Dorsolateral prefrontal cortex (tissue), 122 donors: ENCODE measurements at places on chromosomes 4 and X. TPM values are rescaled to one million over a fixed set of nuclear protein-coding genes. Genes with fewer than 3 reads are reported as not detected.

DNA sequence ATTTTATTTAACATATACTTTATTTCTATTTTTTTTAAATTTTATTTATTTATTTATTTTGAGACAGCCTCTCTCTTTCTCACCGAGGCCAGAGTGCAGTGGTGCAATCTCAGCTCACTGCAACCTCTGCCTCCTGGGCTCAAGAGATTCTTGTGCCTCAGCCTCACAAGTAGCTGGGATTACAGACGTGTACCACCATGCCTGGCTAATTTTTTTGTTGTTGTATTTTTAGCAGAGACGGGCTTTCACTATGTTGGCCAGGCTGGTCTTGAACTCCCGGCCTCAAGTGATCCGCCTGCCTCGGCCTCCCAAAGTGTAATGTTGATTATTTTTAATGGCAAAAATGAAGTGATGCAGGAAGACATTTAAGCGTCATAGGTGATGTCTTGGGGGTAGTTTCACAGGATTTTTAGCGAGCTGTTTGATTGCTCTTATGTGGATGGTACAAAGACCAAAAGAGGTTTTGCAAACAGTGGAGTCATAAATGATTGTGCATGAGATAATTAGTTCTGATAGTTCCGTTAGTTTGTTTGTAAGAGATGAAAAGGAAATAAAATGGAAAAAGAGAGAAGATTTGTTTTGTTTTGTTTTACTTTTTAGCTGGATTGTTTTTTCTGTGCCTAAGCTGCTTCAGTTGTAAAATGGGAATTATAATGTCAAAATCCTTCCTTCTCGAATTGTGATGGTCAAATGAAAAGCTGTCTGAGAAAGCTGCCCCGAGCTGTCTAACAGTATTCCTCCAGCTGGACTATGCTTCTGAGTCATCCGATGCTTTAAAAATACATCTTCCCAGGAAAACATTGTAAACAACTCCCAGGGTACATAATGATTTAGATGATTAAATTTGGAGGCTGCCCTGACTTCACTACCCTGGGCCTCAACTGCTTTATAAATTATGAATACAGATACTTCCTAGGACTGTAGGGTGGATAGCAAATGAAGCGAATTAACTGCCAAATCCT, 14.7 kb downstream of the RHOH start:
- DNase-seq, result no peak

DNA sequence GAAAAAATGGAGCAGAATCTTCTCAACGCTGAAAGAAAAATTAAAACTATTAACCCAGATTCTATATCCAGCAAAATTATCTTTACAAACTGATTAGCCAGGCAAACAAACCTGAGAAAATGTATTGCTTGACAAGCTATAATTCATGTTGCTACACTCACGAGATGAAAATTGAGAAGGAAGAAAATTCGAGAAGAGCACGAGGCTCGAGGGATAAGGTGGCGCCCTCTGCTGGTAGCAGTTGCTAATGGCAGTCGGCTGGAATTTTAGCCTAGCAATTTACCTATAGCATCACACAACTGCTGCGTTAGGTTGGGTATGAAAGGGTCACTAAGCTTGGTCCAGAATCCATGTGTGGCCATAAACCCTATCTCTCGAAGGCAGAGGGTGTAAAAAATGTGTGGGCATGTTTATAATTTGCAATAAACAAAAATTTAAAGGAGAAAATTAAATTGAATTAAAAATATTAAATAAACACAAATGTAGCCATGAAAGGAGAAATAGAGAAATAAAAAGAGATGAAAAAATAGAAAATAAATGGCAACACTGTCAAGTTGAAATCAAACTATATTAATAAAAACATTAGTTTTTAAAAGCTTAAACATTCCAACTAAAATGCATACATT, 126.6 kb downstream of the PPP4R3C start:
- DNase-seq, result peak; percentile 4

DNA sequence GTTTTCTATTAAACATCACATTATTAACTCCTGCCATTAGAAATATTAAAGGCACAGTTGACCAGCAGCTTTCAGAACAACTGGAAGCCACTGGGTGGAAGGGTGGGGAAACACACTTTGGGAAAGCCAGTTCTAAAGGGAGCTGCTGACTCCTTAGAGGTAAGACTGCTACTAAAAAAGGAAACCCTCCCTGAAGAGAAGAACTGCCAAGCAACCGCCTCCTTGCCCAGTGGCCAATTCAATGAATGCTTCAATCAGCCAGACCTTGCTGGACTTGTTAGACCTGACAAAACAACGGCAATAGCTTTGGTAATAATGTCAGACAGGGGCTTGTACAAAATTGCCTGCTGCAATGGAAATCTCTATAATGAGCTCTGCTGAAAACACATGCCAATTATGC, 15.6 kb downstream of the OPHN1 start:
- DNase-seq, result no peak

DNA sequence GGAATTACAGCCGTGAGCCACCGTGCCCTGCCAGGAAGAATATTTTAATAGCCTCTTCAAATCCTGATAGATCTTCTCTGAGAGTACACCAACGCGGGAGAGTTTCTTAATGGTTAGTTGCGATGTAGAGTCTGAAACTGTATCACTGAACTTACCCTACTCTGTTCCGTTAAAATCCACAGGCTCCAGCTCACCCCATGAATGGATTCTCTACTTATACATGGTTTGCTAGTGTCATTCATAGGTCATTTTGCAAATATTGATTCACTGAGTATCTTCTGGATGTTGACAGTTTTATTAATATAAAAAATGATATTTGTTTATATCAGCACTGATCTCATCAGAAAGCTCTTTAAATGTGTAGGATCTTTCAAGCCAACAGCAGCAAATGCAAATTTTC, 99.9 kb downstream of the FAM193A start:
- no peak for DNase-seq

- peak; percentile 14 for DNase-seq
Measured at GRCh38 chr4:95165926-95166524, 382.7 kb downstream of the UNC5C start.

DNA sequence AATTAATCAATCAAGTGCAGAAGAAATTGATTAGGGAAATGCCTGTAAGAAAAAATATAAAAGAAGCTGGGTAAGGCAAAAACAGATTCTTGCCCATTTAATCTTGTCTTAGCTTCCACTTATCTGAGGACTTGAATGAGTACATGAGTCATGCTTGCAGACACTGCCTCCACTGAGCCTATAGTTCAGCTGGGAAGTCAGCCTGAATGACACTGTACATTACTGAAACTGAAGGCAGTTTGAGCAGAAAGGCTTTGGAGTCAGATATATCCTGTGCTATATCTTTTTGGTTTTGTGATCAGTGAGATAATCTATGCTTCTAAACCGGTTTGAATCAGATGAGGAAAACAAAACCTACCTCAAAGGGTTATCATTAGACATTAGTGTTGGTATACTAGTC, 61.3 kb downstream of the NUDT11 start:
- DNase-seq, result no peak

- no peak for DNase-seq
Measured at GRCh38 chr4:184328022-184328736, 110.5 kb upstream of the ENPP6 start.

DNA sequence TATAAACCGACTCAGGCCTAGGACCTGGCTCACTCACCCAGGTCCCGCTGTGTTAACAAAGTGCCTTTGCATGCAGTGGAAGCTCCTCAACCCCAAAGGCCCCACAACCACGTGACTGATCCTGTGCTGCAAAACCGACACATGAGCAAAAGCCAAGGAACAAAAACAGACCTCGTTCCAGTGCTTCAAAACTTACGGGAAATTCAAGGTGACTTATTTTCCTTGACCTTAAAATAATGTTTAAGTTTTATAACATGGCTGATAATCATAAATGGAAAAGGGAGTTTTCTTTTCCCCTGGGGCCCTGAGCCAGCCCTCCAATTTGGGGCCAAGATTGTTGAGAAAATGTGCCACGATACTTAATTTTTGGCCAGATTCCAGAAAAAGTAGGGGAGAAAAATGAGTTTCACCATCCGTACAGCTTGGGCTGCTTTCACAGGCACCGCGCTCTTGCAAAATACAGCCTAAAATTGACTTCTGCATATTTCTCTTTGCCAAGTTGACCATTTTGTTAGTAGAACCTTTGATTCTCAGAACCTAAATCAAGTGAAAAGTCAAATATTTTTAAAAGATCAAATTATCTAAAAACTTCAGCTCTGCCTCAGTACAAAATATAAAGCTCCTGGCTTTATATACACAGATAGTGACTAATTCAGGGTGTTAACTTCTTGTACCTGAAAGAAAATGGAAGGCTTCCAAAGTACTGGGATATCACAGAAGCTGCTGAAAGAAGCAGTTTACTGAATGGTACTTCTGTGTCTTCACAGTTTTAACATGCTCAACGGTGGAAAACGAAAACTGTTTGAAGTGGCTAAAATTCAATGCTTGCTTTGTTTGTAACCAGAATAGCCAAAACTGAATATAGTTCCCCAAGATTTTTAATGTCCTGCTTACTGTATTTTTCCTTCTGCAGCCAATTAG, 93.8 kb downstream of the APBB2 start:
- DNase-seq, result peak; percentile 46

DNA sequence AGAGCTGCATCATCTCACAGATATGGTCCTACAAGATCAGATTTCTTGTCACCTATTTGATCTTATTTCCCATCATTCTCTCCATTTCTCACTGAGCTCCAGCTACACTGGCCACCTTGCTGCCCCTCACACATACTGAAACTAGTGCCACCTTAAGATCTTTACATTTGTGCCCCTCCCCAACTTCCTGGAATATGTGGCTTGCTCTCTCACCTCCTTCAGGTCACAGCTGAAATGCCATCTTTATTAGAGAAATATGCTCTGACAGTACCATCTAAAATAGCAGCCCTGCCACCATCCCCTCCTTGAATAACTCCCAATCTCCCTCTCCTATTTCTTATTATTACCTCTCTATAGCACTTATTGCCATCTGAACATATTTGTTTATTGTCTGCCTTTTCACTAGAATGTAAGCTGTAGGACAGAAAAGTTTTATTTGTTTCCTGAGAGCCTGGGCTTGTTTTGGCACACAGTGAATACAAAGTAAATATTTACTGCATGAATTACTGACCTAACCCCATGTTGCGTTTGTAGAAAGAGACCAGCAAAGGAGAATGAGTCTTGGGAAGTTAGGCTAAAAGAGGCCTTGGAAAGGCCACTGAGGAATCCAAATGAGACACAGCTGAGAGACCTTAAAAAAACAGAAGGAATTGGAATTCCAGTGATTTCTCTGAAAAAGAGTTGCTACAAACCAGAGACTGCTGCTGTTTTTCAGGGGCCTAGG, 22.7 kb downstream of the DYNLT3 start:
- no peak for DNase-seq

GRCh38 chr4:38469410-38469809, 194.6 kb upstream of the KLF3 start:
- DNase-seq, result no peak

- no peak for DNase-seq
Measured at GRCh38 chr4:6124386-6125102, 75.8 kb downstream of the JAKMIP1 start.

DNA sequence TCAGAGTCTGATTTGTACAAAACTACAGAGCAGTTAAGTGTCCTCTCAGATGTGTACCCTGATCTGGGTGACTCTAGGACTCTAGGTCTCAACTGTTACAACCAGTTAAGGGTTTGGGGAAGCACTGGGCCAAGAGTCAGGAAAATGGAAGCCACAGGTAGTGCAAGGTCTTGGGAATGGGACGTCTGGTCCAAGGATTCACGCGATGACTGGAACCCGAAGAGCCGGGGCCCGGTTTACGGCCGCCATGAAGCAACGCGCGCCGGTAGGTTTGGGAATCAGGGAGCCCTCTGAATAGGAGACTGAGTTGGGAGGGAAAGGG, 321 bp upstream of the HPRT1 start:
- DNase-seq, result no peak

DNA sequence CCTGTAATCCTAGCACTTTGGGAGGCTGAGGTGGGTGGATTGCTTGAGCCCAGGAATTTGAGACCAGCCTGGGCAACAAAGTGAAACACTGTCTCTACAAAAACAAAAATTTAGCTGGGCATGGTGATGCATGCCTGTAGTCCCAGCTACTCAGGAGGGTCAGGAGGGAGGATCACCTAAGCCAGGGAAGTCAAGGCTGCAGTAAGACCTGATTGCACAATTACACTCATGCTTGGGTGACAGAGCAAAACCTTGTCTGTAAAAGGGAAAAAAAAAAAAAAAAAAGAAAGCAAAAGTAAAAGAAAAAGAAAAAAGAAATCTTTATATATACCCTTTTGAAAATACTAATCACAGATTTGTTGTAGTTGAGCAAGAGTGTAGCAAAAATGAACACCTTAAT, 801.0 kb upstream of the IGFBP7 start:
- DNase-seq, result no peak

- no peak for DNase-seq
Measured at GRCh38 chrX:128698573-128699181, 646.5 kb upstream of the ACTRT1 start.

- no peak for DNase-seq
Measured at GRCh38 chr4:110621839-110622751, 782 bp downstream of the PITX2 start.

GRCh38 chr4:65416891-65417290, 253.4 kb downstream of the EPHA5 start:
- DNase-seq, result no peak

DNA sequence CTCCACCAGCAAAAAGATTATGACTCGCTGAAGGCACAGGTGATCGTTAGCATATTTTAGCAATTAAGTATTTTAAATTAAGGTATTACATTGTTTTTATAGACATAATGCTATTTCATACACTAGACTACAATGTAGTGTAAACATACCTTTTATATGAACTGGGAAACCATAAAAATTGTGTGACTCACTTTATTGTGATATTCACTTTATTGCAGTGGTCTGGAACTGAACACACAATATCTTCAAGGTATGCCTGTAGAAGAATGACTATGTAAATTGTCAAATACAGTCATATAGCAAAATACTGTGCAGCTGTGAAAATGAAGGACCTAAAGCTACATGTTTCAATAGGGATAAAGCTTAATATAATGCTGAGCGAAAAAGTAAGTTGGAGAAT, 26.6 kb upstream of the MAML3 start:
- no peak for DNase-seq

DNA sequence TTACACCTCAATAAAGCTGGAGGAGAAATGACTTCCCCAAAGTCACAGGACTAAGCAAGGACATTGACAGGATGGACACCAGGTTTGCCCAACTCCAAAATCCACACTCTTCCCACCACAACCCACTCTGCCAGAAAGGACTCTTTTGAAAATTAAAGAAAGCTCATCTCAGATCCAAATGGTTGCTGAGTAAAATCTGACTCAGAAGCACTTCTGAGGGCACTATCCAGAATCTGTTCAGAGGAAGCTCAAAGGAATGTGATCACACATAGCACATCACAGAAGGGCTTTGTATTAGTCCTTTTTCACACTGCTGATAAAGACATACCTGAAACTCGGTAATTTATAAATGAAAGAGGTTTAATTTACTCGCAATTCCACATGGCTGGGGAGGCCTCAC, 155.5 kb downstream of the RAB28 start:
- DNase-seq, result no peak

- DNase-seq, result no peak
Measured at GRCh38 chrX:19964017-19964710, 26.7 kb downstream of the BCLAF3 start.

FAM114A1 gene
- total RNA-seq, result 11.9 TPM

GRIA3 gene
- 124 TPM for total RNA-seq

RNF150 gene
- total RNA-seq, result 28.5 TPM

GNRHR gene
- total RNA-seq, result not detected

CAMK2D gene
- 128 TPM for total RNA-seq

CSN2 gene
- total RNA-seq, result not detected

CYBB gene
- total RNA-seq, result 16.0 TPM

VCX3B gene
- total RNA-seq, result not detected

PLP2 gene
- 24.2 TPM for total RNA-seq

SATL1 gene
- total RNA-seq, result 1.3 TPM

ZNF827 gene
- 72.9 TPM for total RNA-seq

SOX3 gene
- 0.37 TPM for total RNA-seq

CXorf65 gene
- total RNA-seq, result not detected
